Effector memory CD4-positive, alpha-beta T cell (primary cell): ENCODE measurements at places on chromosomes 4 and X.

GRCh38 chr4:161629694-161630441, 533.9 kb downstream of the FSTL5 start:
- no peak for DNase-seq

GRCh38 chr4:180953572-180953971, 1289.6 kb upstream of the TENM3 start:
- no peak for DNase-seq

DNA sequence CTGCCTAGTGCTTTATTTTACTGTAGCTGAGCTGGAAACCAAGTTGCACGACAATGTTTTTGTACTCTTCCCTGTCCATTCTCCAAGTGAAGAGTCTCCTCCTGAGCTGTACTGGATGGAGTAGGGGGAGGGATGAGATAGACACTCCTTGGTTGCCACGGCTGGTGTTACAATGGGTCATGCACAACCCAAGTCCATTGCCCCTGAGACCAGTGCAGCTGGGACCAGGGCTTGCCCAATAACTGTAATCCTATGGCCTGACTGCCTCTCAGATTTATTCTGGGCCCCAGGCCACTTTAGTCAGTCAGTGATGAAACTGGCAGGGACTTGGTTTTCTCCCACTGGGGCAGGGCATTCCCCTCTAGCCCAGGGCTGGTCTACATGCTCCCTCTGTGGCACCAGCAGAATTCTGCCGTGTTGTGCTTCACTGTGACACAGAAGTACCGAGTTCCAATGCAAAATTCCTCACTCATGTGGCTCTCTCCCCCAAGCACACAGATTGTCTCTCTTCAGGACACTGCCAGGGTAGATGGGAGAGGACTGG, 203.3 kb upstream of the PCDH18 start:
- no peak for DNase-seq

DNA sequence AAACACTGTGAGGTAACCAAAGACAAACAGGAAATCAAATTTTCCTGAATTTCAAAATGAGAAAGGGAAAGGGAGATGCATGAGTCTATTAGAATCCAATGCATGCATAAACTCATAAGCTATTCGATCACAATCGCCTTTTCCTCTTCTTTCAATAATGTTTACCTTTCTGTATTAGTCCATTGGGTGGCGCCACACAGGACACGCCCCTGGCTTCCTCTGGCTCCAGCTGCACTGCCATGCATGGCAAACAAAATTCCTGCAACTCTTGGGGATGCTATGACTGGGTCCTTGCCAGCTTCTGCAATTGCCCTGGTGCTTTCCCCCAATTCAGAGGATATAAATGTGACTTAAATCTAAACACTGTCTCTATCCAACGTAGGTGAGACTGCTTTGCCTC, 424.5 kb upstream of the PCDH7 start:
- DNase-seq = no peak

DNA sequence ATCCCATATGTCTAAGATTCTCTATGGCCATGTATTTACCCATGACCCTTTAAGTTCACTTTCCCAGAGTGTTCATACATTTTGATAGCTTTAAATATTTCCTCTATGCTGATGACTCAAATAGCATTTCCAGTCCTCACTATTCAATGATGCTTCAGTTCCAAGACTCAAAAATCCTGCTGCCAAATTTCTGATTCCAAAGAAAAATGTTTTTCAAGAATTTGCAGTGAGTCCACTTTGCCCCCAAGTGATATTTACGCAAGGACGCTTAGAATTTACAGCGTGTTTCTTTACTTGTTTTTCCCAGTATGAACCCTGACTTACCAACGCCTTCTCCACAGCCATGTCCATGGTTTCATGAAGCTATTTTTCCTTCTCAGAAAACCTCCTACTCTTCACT, 127.9 kb upstream of the PCDH18 start:
- DNase-seq = no peak

DNA sequence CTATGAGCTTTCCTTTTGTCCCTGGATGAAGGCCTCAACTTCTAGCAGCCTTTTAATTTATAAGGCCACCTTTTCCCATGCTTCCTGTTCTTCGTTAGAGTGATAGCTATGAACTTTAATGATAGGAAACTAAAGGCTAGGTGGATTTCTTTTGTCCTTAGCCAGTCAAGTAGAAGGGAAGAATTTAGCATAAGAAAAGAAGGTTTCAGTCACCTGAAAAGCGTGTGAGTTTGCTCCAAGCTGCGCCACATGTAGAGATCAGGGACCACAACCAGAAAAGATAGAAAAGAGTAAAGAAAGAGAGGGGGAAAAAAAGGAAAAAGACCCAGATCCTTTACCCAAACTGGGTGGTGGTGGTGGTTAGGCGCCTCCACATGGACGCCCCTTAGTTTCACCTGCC, 28.6 kb downstream of the LUZP4 start:
- DNase-seq = no peak

GRCh38 chr4:145732001-145732815, 52.3 kb downstream of the C4orf51 start:
- no peak for DNase-seq

- DNase-seq = no peak
Observed at GRCh38 chr4:71367546-71367945, 28.7 kb downstream of the SLC4A4 start.

DNA sequence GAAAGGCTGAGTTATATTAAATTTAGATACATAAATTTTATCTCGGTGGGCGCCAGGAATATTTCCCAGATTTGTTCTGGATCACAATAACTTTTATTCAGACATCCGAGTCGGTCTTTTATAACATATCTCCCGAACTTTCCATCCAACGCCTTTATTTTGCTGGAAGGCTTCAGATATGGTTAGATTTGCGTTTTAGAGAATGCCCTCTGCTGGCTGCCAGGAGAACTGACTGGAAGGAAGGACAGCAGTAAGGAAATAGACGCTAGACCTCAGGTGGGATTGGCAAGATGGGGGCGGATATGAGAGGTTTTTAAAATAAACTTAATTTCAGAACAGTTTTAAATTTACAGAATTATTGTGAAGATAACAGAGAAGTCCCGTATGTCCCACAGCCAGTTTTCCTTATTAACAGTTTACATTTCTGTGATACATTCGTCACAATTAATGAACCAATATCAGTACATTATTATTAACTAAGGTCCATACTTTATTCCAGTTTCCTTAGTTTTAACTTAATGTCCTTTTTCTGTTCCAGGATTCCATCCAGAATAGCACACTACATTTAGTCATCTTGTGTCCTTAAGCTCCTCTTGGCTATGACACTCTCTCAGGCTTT, 4.6 kb upstream of the KANTR start:
- no peak for DNase-seq

GRCh38 chr4:127182687-127183086, 450.1 kb upstream of the INTU start:
- no peak for DNase-seq

DNA sequence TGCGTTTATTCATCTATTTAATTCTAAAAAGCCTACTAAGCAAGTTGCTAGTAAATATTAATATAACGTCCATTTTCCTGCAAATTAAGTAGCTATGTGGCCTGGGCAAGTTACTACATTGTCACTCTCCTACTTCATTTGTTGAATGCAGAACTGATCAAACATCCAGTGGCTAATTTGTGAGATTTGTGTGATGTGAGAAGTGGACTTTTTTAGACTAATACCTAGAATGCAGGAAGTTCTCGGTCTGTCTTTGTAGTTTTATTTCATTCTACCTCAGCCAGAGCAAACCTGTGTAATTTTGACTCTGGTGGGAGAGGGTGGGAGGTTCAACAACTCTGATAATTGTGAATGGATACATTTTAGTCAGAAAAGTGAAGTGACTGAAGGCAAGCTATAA, 840 bp downstream of the GUF1 start:
- no peak for DNase-seq

GRCh38 chr4:86890790-86891189, 1.4 kb downstream of the C4orf36 start:
- no peak for DNase-seq

DNA sequence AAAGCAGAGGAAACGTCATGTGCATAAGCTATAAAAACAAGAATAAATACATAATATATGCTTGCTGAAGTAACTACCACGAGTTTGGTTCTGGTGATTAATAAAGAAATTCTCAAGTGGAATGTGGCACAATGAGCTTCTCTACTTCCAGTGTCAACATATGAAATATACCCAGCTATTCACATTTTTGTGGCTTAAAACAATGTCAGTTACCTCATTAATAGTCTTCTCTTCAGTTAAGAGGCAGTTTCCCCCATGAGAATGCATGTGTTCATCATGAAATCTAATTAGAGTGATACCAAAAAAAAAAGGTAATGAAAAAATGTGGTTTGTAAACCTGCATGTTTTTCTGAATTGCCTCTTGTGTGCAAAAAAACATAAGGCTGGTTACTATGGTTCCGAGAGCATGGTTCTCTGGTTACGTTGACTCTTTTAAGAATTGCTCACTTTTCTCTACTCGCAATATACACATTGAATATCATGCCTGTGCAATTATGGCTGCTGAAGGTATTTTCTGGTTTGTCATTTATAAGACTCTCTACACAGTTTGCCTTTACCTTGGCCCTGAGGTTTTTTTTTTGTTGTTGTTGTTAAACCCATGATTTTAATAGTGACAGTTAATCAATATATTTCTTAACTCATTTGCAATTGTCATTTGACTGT, 108.2 kb downstream of the PCDH7 start:
- no peak for DNase-seq

- no peak for DNase-seq
Observed at GRCh38 chr4:138097912-138098600, 144.1 kb downstream of the SLC7A11 start.

GRCh38 chrX:136130931-136131833, 16.2 kb upstream of the FHL1 start:
- DNase-seq = no peak

DNA sequence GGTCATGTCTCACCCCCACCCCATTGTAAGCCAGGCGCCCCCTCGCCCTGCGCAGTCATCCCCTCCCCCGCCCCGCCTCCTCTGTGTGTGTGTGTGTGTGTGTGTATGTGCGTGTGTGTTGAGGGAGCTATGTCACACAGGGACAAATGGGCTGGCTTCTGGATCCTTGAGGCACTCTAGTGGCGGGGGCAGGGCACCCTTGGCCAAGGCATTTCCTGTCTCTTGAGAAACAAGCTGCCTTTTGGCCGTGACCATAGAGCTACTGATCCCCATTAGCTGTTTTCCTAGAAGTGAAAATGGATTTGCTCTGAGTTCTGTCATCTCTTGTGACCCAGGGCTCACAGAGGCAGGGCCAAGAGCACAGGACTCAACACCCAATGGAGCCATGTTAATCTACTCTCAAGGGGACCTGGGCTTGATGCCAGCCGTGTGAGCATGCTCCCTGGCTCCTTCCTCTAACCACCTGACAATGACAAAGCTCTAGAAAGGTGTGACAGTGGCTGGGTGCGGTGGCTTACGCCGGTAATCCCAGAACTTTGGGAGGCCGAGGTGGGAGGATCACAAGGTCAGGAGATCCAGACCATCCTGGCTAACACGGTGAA, 162.5 kb upstream of the BCOR start:
- no peak for DNase-seq

DNA sequence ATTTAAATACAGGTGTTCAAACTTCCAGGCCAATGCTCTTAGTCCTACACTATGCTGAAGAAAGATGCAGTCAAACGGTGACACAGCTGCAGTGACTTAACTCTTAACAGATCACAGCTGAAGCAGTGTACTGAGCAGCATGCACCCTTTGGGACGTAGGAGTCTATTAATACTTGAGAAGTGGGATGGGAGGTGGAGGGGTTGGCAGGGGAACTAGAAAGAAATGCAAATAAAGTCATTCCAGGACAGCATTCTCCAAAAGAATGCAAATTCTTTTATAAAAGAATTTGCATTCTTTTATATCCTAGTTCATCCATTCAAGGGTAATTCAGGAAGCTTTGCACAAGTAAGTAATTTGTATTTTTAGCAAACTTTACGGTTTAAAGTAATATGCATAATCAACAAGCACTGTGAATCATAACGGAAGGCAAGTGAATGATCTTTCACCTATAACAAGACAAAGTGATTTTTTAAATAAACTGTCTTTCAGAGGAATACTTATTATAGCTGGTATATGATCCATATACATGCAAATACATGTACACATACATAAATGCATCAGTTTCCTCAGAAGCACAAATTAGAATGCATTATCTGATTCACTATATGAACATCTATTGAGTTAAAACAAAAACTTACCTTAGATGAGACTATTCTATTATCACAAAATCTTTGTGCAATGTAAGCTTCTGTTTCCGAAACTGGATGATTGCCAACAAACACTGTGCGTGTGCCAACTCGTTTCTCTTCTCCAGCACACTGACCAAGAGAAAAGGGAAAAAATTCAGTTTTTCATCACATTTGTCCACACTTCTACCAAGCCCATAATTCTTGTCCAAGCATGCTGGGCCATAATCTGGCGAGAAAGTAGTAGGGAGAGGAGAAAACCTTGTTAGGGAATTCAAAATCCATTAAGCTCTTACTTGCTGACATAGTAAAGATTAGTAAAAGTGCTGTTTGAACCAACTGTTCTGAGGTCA, 106.5 kb downstream of the ATP11C start:
- no peak for DNase-seq

DNA sequence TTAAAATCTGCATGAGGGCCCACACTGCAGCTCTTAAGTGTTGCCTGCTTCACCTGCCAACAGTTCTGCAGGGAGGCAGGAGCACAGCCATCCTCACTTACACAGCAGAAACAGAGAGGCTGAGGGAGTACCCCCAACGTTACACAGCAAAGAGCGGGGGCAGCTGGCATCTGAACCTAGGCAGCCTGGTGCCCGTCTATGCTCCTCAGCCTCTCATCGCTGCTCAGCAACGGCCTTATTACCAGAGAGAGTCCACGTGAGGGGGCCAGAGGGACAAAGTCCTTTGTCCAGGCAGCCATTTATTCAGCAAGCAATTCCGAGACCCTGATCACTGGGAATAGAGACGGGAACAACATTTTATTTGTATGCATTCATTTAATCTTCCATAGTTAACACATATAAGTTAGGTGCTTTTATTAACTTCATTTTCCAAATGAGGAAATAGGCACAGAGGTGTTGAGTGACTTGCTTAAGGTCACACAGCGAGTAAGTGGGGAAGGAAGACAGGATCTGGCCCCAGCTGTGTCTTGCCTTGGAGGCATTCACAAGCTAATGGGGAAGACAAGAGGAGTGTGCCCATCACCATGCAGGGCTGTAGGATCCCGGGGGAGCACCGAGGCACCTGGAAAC, 52.2 kb upstream of the SORCS2 start:
- no peak for DNase-seq

DNA sequence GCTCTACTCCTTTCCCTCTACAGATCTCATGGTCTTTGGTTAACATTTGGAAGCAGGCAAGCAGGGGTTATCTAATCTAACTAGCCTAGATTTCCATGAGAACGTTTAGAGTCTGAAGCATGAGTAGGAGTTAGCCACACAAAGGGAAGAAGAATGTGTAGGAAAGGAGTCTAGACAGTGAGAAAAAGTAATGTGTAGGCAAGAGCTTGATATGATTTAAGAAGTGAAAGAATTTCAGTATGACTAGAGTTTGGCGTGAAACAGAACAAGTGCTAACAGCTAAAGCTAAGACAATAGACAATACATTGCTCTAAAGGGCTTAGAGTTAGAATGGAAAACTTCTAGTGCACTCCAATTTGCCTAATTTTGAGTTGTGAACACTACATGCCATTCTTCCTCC, 10.8 kb downstream of the CXCL8 start:
- DNase-seq = no peak

- DNase-seq = no peak
Observed at GRCh38 chr4:55808632-55809031, 11.0 kb upstream of the EXOC1L start.

GRCh38 chr4:148539387-148539786, 97.2 kb upstream of the NR3C2 start:
- no peak for DNase-seq

- no peak for DNase-seq
Observed at GRCh38 chrX:40818236-40818635, 82.9 kb upstream of the MED14 start.

GRCh38 chr4:137664046-137664387, 131.7 kb upstream of the PCDH18 start:
- no peak for DNase-seq
